ENCODE measurements at places on chromosomes 5 and 9.

DNA sequence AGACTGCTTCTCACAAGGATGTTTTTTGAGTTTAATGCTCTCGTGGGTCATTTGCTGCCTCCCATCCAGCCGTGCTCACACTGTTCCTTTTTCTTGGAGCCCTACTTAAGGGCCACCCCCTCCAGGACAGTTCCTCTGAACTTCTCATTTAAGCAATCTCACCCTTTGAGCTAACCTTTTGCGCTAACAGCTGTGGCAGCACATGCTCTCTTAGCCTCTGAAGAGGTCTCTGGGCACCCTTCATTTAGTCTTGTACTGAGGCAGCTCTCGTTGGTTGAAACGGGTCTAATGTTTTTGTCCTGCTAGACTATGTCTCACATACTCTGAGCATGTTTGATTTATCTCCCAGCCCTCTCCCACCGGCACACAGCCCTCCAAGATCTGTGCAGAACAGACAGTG, 11.8 kb downstream of the ALDH1B1 start:
- DNase-seq, result no peak

DNA sequence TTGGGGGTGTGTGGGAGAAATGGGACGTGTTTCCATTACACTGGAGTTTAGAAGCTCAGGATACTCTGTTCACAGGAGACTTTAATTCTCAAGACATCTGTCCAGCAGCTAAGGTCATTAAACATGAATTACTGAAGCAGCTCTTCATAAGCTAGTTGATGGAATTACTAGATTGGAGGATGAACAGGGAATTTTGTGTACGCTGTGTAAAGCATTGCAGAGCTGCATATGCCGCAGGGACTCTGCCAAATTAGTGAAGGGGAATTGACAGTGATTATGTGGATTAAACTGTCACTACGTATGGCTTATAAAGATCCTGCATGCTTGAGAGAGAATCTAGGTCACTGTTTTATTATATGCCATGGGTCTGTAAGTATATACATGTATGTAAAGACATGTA, 177.5 kb upstream of the TBC1D2 start:
- DNase-seq, result no peak

DNA sequence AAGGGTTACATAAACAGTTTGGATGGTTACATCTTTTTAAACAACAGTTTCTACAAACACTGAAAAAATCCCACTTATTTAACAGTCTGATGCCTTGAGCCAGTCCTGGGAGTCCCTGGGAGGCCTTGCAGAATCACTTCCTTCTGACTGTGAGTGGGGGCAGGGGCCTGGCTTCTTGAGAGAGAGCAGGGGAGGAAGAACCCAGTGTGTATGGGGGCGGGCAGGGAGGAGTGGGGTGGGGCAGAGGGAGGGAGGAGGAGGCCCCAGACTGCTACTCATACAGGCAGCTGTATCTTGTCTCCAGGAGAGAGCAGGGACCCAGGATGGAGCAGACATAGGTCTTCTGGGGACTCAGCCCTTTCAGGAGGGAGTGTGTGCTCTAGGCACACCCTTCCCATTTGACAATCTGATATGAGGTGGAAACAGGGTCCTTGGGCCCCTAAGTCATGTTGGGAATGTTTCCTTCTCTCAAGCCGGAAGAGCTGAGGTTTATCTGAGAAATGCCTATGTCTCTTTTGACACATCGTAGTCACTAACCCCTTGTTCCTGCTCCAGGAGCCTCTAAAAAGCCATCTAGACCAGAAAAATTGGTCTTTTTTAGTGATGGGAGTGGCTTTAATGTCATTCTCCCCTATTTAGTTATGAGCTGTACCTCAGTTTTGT, 52.8 kb downstream of the IRF1 start:
- no peak for DNase-seq

DNA sequence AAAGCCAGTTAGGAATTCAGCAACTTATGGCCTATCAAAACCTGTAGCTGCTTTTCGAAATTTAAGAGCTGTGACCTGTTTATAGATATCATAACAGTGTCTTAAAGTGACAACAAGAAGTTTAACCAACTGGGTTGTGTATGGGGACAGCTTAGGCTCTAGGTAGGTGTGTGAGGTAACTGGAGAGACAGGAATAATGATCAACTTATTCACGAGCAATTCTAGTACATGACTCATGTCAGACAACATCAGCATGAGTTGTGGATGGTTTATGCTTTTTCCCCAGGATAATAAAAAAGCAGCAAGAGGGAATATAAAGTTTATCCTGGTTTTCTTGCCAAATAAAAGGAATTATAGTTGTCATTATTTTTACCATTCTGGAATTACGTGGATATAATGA, 88.6 kb downstream of the GDNF start:
- DNase-seq, result no peak

GRCh38 chr5:68928617-68929302, 165.1 kb upstream of the SLC30A5 start:
- no peak for DNase-seq

DNA sequence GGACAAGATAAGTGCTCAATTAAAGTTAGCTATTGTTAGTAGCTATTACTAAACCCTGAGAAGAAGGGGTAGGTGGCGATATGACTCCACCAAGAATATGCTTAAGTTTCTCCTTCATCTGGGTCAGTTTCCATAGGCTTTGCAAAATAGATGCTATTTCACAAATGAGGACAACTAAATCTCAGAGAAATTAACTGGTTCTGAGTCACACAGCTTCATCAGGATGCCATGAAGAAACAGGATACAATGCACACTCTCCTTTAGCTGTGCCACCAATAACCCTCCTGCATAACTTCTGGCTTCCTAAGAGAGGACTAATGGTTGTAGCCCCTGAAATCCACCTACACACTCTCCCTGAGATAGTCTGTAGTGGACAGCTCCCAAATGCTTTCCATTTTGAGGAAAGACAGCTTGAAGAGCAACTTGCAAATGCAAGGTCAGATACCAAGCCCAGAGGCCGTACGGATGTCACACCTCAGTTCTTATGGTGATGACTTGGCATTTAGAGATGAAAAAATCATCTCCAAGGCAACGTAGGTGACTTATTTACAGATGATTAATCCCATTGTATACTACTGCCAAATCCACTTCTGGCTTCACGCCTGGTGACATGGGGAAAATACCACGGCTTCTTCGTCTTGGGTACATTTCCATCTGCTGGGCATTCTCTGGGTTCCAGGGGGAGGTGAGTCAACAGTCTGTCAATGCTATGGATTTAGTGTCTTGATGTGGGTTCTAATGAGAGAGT, 251.4 kb upstream of the IL12B start:
- peak; percentile 77 for DNase-seq

DNA sequence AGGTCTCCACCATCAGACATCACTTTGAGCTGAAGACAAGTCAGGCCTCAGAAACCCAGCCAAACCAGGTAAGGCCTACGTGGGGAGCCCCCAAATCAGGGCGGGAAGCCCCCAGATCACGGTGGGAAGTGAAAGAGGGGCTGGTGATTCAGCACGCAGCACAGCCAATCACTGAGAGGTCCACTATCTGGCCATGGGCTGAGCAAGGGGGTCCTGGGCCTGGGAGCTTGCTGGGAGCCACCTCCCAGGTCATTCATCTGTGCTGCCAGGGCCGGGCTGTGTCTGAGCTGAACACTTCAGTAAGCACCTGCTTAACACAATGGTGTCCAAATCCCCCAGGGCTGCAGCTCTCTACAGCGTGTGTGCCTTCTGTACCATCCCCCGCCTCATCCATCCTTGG, 15.5 kb downstream of the MED10 start:
- no peak for DNase-seq

DNA sequence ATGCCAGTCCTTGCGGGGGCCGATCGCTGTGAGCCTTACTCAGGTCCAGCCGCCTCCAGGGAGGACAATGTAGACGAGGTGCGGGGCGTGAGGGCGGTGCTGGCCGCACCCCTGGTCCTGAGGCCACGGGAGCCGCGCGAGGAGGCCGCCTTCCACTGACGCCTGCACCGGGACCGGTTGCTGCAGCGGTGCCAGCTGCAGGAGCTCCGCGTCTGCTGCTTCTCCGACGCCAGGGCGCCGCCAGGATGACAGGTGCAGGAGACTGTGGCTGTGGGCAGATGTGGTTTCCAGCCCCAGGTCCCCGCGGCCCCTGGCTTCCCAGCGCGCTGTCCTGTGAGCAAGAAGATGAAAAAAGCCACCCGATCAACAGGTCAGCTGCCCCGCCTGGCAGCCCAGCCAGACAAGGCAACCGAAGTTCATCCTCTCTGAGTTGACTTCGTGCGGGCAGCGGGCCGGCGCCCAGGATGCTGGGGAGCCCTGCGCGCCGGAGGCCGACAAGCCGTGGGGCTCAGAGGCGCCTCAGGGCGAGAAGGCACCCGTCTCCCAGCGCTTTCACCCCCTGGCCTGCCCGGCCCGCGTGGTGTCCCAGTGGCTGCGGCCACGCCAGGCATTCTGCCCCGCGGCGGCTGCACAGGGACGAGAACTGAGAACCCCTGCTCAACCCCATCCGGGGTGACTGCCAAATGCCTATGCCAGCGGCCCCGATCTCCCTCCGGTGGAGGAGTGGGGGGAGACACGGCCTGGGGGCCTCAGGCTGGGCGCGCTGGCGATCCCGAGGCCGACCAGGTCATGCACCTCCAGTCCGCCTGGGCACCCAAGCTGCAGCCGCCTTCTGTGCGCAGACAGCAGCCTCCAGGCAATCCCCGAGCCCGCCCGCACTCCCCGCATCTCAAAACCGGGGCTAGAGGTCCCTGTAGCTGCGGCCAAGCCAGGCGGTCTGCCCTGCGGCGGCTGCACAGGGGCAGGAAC, 43.4 kb upstream of the BICD2 start:
- DNase-seq, result peak; percentile 17

GRCh38 chr5:172444110-172444510, 10.2 kb downstream of the SH3PXD2B start:
- no peak for DNase-seq

- DNase-seq, result no peak
Observed at GRCh38 chr5:93304456-93305250, 276.4 kb downstream of the NR2F1-AS1 start.

DNA sequence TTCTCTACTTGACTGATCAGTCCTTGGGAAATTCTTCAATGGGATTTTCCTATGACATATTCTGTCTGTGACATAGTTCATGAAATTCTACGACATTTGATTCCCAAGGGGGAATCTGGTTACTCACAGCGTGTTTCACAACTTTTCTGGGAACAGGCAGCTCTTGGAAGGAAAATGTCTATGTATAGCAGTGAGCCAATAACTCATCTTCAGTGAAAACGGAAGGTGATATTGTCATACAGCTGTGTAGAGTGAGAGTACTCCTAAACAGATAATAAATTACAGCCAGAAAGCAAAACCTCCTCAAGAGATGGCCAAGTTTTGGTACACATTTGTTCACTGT, 91.4 kb downstream of the C9orf152 start:
- DNase-seq, result no peak

GRCh38 chr5:179805070-179805528, 1.6 kb downstream of the MGAT4B start:
- DNase-seq, result no peak

DNA sequence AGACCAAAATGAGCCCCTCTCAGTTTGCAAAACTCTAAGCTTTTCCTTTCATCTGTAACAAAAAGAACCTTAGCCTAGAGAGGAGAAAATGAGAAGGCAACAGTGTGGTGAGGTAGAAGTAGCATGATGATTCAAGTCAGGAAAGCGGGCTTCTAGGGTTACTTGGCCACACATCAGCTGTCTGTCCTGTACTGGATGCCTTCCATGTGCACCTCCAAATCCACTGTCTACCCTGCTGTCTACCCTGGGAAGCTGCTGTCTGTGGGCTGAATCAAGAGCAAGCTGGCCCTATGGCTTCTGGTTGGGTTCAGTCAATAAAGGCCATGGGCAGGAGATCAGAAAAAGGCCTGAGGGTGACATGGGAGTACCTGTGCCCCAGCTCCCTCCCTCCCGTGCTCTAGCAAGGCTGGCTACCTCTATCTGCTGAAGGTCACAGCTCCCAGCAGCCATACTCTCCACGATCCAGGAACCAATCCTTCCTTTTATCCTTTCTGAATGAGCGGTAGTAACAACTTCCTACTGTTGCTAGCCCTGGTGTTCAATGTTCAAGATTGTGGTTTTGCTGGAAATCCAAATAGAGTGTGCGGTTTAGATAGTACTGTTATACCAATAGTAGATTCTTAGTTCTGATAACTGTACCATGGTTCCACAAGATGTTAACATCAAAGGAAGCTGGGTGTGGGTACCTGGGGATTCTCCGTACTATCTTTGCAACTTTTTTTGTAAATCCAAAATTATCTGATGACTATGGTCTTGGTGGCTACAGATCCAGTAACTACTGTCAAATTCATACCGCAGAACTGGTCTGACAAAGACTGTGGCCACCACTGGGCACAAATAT, 191.0 kb downstream of the ESM1 start:
- DNase-seq, result no peak

GRCh38 chr9:8486095-8486494, 686.5 kb upstream of the DMAC1 start:
- DNase-seq, result peak; percentile 52

- no peak for DNase-seq
Observed at GRCh38 chr5:132363431-132364112, 5.9 kb upstream of the SLC22A5 start.

DNA sequence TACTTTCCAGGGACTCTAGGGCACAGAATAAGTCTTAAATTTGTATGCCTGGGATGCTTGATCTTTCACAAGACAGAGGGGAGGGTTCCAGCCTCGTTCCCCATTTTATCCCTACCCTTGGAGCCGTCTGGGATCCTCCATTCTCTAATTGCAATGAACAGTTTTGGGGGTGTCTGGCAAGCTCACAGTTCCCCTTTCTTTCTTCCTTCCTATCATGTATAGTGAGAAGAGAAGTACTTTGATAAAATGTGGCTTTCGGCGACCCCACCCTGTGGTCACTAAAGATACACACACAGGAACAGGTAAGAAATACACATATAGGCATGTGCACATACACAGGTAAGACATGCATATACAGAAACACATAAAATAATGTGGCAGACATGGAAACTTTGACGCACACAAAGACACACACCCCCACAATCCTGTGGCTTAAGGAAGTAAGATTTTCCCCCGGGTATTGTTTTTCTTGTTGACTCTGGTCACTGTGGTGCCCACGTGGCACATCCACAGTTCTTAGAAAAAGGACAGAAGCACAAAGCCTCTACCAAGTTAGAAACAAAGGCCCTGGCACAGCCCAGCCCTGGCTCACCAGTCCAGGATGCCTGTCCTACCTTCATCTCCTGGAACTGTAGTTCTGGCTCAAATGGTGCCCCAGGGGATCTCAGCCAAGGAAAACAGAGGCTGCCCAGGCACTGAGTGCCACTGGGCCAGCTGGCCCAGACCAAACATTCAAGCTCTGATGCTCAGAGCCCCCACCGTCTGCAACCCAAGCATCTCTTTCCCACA, 6.3 kb upstream of the SMU1 start:
- no peak for DNase-seq

DNA sequence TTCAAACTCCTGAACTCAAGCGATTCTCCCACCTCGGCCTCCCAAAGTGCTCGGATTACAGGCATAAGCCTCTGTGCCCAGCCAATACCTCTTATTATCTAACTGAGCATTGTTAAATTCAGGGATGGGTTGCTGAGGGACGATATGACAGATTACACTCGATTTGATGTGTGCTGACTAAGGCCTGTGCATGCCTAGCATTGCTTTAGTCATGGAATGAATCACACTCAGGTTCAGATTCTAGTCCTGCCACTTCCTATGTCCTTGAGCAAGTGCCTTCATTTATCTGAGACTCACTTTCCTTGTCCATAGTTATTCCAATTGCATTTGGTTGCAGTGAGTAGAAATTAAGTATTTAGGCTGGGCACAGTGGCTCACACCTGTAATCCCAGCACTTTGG, 19.5 kb downstream of the THBS4 start:
- DNase-seq, result no peak
